ENCODE measurements at places on chromosomes 6 and 20. TPM values are rescaled to one million over a fixed set of nuclear protein-coding genes. Genes with fewer than 3 reads are reported as not detected.

CYP24A1 gene
- not detected for total RNA-seq

NKX2-2 gene
- total RNA-seq: 0.14 TPM

BMP6 gene
- 10.2 TPM for total RNA-seq

ADAM33 gene
- 18.2 TPM for total RNA-seq

FAM83D gene
- total RNA-seq: 12.6 TPM

POLR1H gene
- total RNA-seq: 31.9 TPM

GFRAL gene
- total RNA-seq: not detected

MUC22 gene
- not detected for total RNA-seq

GNAS-AS1 gene
- total RNA-seq: 1.8 TPM

PDE7B gene
- total RNA-seq: 4.7 TPM

DPPA5 gene
- total RNA-seq: not detected

HCRTR2 gene
- total RNA-seq: not detected

IL20RA gene
- total RNA-seq: 25.3 TPM

TTLL9 gene
- total RNA-seq: not detected

CTAGE9 gene
- not detected for total RNA-seq

PRIM2 gene
- total RNA-seq: 18.5 TPM

PACRG gene
- 63.8 TPM for total RNA-seq

SIRPA gene
- 20.3 TPM for total RNA-seq

GPRC6A gene
- not detected for total RNA-seq

ENPP1 gene
- total RNA-seq: 17.8 TPM

FABP7 gene
- total RNA-seq: not detected

NR2E1 gene
- not detected for total RNA-seq

KAT14 gene
- 15.2 TPM for total RNA-seq

TMEM30A gene
- total RNA-seq: 60.5 TPM

PLCB4 gene
- 9.1 TPM for total RNA-seq

TRIM31 gene
- 0.32 TPM for total RNA-seq

RWDD1 gene
- total RNA-seq: 40.3 TPM

GSTA3 gene
- 20.2 TPM for total RNA-seq

BIRC7 gene
- not detected for total RNA-seq

E2F1 gene
- total RNA-seq: 10.1 TPM

CLVS2 gene
- total RNA-seq: 3.0 TPM

NRSN1 gene
- total RNA-seq: not detected

CST2 gene
- not detected for total RNA-seq

LINC00237 gene
- not detected for total RNA-seq

SIRPD gene
- total RNA-seq: not detected

C6orf58 gene
- not detected for total RNA-seq

RFX6 gene
- not detected for total RNA-seq

CALHM4 gene
- 0.57 TPM for total RNA-seq
